Fibroblast of pulmonary artery (primary cell): ENCODE measurements at places on chromosomes 5 and 9.

- peak; percentile 78 for DNase-seq
Measured at GRCh38 chr5:136249678-136250266, 56.8 kb upstream of the SMIM32 start.

- no peak for DNase-seq
Measured at GRCh38 chr5:132477784-132478365, 12.7 kb downstream of the IRF1 start.

DNA sequence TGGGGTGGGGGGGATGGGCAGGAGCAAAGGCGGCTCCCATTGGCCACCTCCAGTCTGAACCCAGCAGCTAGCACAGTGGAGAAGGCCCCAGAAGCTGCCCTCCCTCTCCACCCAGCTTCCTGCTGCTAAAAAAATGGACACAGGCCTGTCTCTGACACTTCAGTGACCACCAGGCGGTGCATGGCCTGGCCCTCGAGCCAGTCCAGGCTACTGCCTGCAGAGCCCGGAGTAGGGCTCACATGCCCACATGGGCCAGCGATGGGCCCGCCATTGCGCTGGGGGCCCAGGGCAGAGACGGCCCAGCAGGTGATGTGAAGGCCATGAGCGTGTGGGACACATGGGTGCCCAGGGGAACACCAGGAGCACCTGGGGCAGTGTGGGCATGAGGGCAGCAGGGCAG lies 52.1 kb upstream of the NOTCH1 start:
- no peak for DNase-seq

DNA sequence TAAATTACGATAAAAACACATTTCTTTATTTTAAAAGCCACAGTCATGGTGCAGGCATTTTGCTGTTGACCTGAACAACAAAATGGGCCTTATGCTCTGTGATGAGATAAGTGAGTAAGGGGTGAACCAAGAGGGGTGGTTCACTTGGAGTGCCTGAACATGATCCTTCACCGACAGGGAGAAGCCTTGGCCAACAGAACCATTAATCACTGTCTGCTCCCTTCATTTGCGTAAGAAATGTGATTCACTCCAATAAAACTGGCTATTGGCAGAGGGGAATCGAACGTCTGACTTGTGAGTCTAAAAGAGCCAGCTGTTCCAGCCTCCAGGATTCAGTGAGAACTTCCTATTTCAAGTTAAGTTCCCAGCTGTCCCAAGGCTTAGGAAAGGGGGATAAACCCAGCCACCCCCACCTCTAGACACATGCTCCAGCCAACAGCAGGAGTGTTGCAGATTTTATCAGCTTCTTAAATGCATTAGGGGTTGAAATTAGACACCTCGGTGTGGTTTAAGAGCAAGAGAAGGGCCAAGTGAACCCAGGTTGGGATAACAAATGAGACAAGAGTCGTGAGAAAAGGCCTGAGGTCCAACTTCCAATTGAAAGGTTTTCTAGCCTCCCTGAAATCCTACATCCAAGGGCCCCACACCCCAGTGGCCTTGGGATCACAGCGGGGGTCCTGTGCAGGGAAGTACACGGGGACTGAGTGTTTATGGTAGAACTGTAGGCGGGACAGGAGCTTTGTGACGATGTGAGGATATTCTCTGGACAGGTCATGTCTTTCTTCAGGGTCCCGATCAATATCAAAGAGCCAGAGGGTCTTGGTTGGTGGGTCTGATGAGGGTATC lies 131.4 kb upstream of the LHFPL2 start:
- peak; percentile 84 for DNase-seq

DNA sequence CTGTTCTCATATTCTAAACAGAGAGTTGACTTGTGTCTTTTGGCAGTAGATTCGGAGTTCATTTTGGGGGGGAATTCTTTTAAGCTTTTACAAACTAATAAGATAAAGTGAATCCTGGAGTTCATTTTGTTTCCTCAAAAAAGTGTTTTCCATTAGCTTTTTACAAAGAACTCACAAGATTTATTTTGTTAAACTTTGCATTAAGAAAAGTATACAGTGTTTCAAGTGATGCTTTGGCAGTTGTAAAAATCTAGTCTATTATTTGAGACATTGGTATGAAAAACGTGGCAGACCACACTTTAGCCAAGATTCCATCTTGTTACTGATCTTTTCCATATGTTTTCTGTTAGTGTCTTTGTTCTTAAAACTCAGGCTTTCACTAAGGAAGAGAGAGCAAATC lies 1.2 kb upstream of the OMD start:
- peak; percentile 35 for DNase-seq

GRCh38 chr9:9387511-9388115 lies 1225.2 kb downstream of the PTPRD start:
- no peak for DNase-seq

GRCh38 chr5:35672995-35673394 lies 55.3 kb downstream of the SPEF2 start:
- DNase-seq = no peak

DNA sequence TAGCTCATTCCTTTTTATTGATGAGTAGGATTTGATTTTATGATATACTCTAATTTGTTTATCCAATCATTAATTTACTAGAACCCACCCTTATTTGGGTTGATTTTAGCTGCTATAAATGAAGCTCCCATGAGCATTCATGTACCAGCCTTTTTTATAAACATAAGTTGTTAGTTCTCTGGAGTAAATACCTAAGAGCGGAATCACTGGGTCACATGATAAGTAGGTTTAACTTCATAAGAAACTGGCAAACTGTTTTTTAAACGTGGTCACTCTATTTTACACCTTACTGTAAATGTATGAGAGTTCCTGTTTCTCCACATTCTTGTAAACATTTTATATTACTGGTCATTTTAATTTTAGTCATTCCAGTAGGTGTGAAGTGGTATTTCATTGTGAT lies 364.6 kb downstream of the NPR3 start:
- DNase-seq = no peak

- peak; percentile 8 for DNase-seq
Measured at GRCh38 chr9:34125681-34126206, 754 bp downstream of the DCAF12 start.

DNA sequence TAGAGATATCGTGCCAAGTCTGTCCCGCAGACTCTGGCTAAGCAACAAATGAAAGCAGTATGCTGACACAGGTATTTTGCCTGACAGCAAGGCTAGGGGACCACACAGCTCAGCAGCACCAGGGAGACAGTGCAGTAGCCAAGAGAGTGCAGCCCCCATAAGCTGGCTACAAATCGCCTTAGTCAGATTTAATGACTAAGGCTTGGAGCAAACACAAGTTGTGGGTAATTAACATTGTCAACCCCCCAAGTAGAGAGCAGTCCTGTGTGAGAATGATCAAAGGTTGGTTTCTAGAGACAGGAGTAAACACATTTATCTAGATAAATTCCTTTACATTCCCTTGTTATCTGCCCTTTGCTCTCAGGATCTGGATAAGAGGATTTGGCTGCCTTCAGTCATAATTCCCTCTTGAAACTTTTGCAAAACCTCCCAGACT lies 1434.5 kb upstream of the CDH6 start:
- no peak for DNase-seq

DNA sequence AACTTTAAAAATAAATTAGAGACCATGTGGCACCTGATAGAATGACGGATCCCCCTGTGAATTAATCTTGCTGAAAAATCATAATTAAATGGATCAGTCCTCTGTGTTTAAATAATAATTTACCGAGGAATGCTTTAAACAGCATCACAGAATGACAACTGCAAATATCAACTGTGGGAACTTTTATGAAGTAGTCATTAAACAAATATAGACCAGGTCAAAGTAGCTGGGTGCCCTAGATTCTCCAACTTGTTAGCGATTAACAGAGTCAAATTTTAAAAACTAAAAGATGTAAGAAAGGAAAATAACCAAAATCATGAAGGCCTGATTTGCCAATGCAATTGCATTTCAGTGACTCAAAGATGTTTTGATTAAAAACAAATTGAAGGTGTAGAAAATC lies 933.4 kb downstream of the PTPRD start:
- no peak for DNase-seq

DNA sequence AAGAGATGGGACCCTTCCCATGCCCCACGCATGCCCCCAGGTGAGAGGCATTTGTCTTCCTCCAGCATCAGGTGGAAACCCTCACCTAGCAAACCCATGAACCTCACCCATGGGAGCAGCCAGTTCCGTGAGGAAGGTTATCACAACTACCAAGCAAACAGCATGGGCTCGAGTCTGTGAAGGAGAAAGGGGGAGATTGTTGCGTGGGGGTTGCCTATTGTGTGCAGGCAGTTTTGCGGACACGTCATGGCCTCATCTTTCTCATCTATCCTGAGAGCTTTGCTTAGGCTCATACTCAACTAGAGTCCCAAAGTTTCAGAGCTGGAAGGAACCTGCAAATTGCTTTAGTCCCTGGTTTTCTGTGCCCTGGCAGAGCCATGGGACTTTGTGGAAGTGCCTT lies 73.6 kb upstream of the TGFBR1 start:
- DNase-seq = no peak

DNA sequence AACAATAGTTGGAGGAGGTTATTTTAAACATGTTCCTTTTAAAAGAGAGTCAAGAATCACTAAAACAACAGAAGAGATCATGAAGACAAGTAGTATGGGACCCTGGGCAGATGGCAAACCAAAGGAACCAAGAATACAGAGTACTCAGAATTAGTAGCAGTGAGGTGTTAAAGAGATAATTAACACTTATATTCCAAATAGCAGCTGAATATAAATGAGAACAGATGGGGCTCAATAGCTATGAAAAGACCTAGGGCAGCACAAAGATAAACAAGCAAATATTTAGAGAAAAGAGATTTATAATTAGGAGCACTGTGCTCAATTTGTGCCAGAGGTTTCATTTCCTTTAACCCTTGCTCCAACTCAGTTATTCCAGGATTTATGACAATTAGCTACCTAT lies 159.1 kb downstream of the FAM114A2 start:
- DNase-seq = no peak

GRCh38 chr9:136273921-136274785 lies 28.5 kb upstream of the QSOX2 start:
- DNase-seq = no peak

GRCh38 chr5:162703914-162704313 lies 636.3 kb downstream of the GABRG2 start:
- DNase-seq = no peak

DNA sequence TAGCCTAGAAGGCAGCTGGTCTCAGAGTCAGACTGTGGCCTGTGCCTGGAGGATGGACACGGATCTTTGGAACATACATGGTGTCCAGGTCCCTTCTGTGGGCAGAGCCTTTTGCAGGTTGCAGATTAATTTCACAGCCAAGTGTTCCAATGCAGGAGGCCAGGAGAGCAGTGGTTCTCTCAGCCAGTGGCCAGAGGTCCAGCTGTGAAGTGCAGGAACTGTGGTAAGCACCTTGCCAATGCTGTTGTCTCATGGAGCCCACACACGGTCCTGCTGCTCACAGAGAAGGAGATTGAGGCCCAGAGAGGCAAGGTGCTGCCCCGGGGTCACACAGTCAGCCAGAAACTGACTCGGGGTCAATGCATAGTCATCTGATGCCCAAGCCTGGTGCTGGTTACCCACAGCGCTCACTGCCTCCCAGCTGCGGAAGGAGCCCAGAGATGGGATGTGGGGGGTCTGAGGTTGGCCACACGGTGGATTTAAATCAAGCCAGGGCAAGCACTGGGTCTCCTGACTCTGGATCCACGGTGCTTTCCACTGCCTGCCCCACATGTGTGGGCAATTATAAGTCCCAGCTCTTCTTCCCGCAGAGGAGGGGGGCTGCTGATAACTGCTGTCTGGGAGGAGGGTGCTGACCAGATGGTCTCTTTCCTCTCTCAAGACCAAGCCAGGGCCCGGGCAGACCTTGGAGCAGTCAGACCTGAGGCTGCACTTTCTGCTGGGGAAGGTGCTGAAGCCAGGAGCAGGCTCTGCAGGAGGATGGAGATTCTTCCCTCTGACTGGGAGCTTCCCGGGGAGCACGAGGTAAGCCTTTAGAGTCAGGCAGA lies 2.8 kb downstream of the PDGFRB start:
- no peak for DNase-seq

- DNase-seq = peak; percentile 94
Measured at GRCh38 chr5:71932655-71933338, 174.5 kb upstream of the MAP1B start.

GRCh38 chr5:137822158-137822764 lies 45.4 kb upstream of the MYOT start:
- DNase-seq = peak; percentile 60

DNA sequence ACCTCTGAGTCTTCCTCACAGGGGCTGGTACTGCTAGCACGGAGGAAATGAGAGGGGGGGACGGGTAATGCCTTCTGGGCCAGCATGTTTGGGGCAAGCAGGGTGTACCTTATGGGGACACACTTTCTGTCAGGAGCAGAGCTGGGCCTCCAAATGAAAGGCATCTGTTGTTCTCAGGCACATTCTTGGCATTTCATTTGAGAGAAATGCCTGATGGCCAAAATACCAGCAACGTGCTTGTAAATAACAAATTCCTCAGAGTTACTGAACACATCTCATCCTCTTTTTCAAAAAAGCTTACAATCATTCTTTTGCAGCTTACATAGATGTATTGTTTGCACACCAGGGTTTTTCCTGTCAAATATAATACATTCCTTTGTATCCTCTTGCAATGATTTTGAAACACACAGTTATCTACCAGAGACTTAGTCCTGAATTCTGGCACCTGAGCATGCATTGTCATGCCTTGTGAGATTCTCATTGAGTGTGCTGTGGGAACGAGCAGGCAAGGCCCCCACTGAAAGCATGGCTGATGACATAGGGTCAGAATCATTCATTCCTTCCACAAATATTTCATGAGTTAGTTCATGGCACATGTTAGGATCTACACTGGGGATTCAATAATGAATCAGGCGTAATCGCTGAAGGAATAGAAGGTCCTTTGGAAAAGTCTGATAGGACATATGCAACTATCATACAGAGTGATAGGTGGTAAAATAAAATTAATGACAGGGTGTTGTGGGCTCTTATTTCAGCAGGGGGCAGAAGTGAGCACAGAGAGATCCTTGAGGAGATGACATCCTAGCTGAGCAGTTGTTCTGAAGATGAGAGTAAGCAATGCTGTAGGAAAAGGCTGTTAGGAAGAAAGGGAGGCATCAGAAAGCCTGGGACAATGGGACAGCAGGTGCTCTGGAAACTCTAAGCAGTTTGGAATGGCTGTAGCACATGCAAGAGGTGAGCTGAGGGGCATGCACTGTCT lies 260.9 kb upstream of the TUT7 start:
- DNase-seq = peak; percentile 79

DNA sequence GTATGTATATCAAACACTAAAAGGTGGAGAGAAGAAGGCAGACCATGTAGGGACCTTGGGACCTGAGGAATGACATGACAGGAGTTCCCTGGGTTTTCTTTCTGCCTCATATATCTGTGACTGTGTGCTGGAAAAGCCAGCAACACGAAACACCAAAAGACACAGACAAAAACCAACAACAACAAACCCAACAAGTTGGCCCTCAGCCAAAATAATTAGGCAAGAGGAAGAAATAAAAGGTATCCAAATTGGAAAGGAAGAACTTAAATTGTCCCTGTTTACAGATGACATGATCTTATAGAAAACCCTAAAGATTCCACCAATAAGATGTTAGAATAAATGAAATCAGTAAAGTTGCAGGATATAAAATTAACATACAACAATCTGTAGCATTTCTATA lies 21.7 kb downstream of the ABO start:
- DNase-seq = no peak

- DNase-seq = no peak
Measured at GRCh38 chr9:129547063-129547462, 73.8 kb downstream of the C9orf50 start.
